Fibroblast of lung (primary cell): ENCODE measurements at places on chromosomes 13 and 19. TPM values are rescaled to one million over a fixed set of nuclear protein-coding genes. Genes with fewer than 3 reads are reported as not detected.

DNA sequence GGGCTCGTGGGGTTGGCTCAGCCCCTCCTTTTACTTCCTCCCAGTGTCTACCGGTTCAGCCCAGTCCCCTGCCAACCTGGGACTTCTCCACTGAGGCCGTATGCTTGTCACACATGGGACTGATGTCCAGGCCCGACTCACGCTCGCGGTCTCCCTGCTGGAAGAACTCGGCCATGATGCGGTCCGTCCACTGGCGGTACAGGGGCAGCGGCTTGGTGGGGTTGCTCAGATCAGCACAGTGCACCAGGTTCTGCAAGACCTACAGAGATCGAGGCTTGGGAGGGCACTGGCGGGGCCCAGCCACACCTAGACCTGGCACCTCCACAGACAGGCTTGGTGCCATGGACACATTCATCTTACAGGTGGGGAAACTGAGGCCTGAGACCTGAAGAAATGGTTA lies 7.8 kb upstream of the RAB3A start:
- no peak for DNase-seq

DNA sequence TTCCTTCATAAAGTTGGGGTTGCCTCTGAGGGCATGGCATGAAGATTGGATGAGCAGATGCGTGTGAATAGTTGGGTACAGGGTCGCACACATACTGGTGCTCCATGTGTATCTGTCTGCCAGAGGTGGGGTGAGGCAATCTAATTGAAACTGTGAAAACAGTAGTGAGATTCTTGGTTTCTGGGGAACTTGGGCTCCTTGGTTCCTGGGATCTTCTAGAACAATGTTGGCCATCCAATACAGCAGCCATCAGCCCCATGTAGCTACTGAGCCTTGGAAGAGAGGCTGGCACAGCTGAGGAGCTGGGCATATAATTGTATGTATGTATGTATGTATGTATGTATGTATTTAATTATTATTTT lies 616 bp downstream of the FCHO1 start:
- no peak for DNase-seq

- DNase-seq: no peak
Measured at GRCh38 chr19:52778811-52779210, 7.8 kb downstream of the ZNF600 start.

DNA sequence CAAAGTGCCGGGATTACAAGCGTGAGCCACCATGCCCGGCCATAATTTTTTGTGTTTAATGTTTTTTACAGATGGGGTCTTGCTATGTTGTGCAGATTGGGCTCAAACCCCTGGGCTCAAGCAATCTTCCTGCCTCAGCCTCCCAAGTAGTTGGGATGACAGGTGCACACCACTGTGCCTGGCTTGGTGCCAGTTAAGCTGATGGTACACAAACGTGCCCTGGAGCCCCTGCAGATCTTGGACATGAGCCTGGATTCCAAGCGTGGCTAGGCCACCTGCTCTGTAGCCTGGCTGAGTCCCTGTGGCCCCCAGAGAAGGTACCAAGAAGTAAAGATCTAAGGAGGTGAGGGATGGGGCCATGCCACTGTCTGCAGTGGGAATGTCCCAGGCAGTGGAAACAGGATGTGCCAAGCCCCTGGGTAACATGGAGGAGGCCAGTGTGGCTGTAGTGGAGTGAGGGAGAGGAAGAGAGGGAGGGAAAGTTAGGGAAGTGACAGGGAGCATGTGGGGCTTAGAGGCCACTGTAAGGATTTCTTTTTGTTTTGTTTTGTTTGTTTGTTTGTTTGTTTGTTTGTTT lies 7.0 kb downstream of the PRODH2 start:
- no peak for DNase-seq

DNA sequence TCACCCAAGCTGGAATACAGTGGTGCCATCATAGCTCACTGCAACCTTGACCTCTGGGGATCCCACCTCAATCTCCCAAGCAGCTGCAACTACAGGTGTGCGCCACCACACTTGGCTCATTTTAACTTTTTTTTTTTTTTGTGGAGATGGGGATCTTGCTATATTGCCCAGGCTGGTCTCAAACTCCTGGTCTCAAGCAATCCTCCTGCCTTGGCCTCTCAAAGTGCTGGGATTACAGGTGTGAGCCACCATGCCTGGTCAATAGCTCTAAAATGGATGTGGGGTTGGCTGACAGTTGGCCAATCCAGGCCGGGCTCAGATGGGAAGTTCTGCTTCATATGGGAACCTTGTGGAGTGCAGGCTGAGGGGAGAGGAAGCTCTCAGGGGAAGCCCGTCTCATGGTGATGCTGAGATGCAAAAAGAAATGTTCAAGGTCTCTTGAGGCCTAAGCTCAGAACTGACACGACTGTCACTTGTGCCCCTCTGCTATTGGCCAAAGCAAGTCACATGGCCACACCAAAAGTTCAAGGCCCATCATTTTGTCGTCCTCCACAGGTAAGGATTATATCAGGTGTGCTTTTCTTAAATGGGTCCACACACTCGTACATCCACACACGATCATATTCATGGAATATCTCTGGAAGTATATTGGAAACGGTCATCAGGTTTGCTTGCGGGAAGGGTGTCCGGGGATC lies 6.8 kb upstream of the KLC3 start:
- DNase-seq: no peak

DNA sequence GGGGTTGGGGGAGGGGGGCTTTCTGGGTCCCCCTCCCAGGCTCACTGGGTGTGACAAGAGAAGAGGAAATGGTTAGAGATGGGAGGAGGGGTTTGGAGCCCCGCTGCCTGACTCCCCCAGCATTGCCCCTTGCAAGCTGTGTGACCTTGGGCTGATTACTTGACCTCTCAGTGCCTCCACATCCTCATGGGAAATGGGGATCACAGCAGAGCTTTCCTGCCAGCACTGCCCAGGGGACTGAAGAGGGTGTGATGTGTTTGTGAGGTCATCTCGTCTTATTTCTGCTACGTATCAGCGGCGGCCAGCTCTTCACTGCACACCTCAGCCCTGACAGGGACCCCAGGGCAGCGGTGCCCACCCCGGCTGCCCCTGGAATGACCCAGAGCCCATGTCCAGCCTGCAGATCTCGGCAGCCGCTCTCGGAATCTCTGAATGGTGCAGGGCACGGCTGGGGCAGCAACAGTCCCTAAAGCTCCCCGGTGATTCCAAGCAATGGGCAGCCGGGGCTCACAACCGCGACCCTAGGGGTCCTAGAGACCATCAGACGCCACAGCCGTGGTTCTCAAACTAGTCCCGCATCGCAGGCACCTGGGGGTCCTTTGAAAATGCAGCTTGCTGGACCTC lies 8.4 kb downstream of the PNMA8B start:
- no peak for DNase-seq

- DNase-seq: peak; percentile 10
Measured at GRCh38 chr19:39645800-39646411, 9.8 kb upstream of the LGALS16 start.

DNA sequence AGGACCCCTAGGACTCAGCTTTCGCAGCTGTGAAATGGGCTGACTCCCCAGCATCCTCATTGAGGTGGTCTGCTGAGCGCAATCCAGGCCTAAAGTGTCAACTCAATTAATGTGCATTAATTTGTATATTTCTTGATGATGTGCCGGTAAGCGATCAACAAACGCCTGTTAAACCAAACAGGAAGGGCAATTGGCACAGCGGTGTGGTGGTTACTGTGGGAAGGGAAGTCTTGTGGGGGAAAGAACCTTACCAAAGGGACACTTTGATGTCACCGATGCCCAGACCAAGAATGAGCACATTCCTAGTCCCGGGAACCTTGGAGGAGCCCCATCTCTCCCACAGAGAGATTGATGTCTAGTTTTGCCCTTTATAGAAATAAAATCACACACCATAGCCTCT lies 1.6 kb downstream of the JAK3 start:
- no peak for DNase-seq

DNA sequence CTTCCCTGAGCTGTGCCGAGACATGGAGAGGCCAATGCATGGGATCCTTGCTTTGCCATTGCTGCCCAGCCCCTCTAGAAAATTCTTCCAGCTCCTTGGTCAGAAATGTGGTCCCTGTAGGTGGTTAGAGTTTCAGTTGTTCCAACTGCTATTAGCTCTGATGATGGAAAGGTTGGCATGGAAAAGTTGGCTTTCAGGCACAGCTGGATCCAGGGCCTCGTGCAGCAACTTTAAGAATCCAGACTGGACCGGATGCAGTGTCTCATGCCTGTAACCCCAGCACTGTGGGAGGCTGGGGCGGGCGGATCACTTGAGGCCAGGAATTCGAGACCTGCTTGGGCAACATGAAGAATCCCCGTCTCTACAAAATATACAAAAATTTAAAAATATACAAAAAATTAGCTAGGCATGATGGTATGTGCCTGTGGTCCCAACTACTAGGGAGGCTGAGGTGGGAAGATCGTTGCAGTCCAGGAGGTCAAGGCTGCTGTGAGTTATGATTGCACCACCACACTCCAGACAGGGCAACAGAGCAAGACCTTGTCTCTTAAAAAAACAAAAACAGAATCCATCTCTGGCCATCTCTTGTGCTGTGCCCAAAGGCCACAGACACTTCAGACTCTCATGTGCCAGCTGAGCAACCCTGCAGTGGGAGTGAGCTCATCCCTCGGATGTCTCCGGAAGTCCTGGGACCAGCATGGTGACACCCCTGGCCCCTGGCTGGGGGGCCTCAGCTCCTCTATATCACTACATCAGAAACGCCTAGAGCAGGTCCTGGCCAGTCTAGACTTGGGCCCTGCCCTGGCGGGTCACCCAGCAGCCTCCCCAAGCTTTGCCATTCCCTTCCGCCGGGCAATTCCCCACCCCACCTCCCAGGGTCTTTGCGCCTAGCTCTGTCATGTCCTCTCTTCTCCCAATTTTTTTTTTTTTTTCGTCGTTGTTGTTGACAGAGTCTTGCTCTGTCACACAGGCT lies 16.8 kb downstream of the MEX3D start:
- no peak for DNase-seq

DNA sequence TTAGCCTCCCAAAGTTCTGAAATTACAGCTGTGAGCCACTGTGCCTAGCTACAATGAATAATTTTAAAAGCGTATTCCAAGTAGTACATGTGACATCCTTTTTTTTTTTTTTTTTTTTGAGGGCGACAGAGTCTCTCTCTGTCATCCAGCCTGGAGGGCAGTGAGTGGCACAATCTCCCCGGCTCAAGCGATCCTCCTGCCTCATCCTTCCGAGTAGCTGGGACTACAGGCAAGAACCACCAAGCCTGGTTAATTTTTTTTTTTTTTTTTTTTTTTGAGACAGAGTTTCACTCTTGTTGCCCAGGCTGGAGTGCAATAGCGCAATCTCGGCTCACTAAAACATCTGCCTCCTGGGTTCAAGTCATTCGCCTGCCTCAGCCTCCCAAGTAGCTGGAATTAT lies 3.8 kb upstream of the PRR12 start:
- DNase-seq: no peak

- no peak for DNase-seq
Measured at GRCh38 chr19:31602548-31602947, 253.3 kb upstream of the TSHZ3 start.

GRCh38 chr19:45938733-45939319 lies 24.2 kb upstream of the NANOS2 start:
- no peak for DNase-seq

- peak; percentile 35 for DNase-seq
Measured at GRCh38 chr19:39038098-39038497, 5.7 kb upstream of the FBXO27 start.

DNA sequence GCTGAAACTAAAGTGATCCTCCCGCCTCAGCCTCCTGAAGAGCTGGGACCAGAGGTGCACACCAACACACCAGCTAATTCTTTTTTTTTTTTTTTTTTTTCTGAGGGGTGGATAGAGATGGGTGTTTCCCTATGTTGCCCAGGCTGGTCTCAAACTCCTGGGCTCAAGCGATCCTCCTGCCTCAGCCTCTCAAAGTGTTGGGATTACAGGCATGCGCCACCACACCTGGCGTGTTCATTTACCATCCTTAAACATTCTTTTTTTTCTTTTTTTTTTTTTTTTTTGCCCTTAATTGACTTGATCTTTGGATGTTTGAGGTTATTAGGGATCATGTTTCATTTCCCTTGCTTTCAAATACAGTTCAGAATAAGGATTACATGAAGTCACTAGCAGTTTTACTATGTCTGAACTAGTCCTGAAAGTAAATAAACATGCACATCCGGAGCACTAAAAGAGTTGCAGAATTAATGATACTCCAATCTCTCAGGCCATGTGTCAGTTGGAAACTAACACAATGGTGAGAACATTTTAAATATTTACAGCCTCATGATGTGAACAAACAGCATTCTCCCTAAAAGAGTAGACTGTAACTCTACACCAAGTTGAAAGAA lies 10.2 kb downstream of the UTP14C start:
- DNase-seq: peak; percentile 10

DNA sequence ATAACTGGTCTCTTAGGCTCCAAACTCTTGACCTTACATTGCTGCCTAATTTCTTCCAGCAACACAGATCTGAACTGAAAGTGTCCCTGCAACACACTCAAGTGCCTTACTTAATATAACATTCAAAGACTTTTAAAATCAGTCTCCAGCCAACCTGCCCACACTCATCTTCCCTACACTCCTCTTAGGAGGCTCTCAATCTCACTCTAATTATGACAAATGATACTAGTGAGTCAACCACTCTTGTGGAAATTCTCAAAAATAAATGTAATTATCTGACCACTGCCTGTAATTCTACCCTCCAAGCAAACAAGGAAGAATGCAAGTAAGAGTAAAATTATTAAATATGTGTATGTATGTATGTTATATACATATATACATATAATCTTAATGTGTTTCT lies 348.1 kb upstream of the MIR17HG start:
- DNase-seq: no peak

GRCh38 chr13:113635048-113635420 lies 23.0 kb downstream of the ATP4B start:
- no peak for DNase-seq

- no peak for DNase-seq
Measured at GRCh38 chr13:106525865-106526264, 9.6 kb downstream of the EFNB2 start.

GRCh38 chr19:35143231-35143715 lies at the start of gene FXYD7:
FXYD7 (plus strand) TSS chr19:35143255; CDS start chr19:35143334, 79 bp downstream.
- no peak for DNase-seq

- no peak for DNase-seq
Measured at GRCh38 chr13:19085876-19086275, 95.7 kb downstream of the TUBA3C start.

The PALM gene
- polyA plus RNA-seq: 1.0 and 3.2 TPM in 2 replicates

The CRYL1 gene
- polyA plus RNA-seq: 18.3 and 27.4 TPM in 2 replicates

The TGFBR3L gene
- 0.35 TPM in 1 of 2 replicates, not detected in the other for polyA plus RNA-seq

The S1PR4 gene
- polyA plus RNA-seq: not detected in 2 replicates

The EXOC3L2 gene
- not detected in 2 replicates for polyA plus RNA-seq

The KLK3 gene
- not detected in 2 replicates for polyA plus RNA-seq

The SLC6A16 gene
- 0.08 and 0.62 TPM in 2 replicates for polyA plus RNA-seq

The PSG7 gene
- polyA plus RNA-seq: 0.66 and 1.1 TPM in 2 replicates

The GPR183 gene
- polyA plus RNA-seq: 0.03 and 0.27 TPM in 2 replicates

The RYR1 gene
- polyA plus RNA-seq: under 0.01 and 0.09 TPM in 2 replicates

The CCL25 gene
- polyA plus RNA-seq: not detected in 2 replicates

The KLHL1 gene
- polyA plus RNA-seq: not detected in 2 replicates

The PBX4 gene
- 0.39 and 1.2 TPM in 2 replicates for polyA plus RNA-seq

The CEACAM5 gene
- polyA plus RNA-seq: not detected in 2 replicates

The HDGFL2 gene
- 19.5 and 23.6 TPM in 2 replicates for polyA plus RNA-seq

The ZNF253 gene
- polyA plus RNA-seq: 3.2 and 3.4 TPM in 2 replicates

The PRX gene
- polyA plus RNA-seq: 0.84 and 0.91 TPM in 2 replicates

The TEAD2 gene
- 22.0 and 22.7 TPM in 2 replicates for polyA plus RNA-seq

The RPS19 gene
- 2,037 and 2,197 TPM in 2 replicates for polyA plus RNA-seq

The MTUS2 gene
- 0.02 and 0.06 TPM in 2 replicates for polyA plus RNA-seq
